ENCODE measurements at places on chromosomes 6 and 20.

GRCh38 chr6:107444277-107444676 is 15.1 kb downstream of the PDSS2 start:
- DNase-seq = no peak

DNA sequence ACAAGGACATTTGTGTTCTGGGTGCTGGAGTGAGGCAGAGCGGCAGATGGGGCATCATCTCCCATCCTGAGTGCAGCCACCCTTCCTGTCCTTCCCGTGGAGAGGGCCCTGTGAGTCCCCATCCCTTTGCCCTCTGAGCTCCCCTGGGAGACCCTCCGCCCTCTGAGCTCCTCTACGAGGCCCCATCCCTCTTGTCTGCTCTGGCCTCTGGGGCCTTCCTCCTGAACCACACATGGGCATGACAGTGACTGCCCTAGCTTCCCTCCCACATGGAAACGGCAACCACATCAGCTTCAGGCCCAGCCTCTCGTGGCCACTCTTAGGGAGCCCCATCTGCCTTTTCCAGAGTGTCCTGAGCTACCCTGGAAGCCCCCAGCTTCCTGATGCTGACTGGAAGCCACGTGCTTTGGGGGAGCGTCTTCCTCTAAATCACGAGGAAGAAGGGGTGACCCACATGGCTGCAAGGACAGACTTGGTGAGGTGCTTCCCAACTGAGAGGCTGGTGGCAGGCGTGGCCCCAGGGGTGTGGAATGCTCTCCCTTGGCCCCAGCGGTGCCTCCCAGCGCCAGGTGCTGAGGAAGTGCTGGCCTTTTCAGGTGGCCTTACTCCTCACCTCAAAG is 52.6 kb downstream of the GINS1 start:
- no peak for DNase-seq

DNA sequence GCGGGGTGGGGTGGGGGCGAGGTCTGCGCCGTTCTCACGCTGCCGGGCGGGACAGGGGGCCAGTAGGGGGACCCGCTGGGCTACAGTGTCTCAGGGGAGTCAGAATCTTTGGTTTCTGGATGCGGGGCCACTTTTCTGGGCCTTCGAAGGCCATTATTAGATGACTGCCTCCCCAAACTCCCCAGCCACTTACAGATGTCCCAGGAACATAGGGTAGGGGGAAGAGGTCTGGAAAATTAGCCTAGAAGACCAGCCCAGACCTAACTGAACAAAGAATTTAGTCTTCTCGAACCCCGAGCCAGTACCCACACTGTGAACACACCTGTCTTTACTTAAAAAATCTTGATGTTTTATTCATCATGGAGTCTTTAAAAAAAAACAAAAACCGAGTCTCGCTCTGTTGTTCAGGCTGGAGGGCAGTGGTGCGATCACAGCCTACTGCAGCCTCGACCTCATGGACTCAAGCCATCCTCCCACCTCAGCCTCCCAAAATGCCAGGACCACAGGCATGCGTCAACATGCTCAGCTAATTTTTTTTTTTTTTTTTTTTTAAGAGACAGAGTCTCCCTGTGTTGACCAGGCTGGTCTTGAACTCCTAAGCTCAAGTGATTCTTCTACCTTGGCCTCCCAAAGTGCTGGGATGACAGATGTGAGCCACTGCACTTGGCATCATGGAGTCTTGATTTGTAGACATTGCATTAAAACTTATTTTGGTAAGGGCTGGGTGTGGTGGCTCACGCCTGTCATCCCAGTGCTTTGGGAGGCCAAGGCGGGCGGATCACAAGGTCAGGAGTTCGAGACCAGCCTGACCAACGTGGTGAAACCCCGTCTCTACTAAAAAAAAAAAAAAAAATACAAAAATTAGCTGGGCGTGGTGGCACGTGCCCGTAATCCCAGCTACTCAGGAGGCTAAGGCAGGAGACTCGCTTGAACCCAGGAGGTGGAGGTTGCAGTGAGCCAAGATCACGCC is 3.3 kb upstream of the SLC29A1 start:
- no peak for DNase-seq

DNA sequence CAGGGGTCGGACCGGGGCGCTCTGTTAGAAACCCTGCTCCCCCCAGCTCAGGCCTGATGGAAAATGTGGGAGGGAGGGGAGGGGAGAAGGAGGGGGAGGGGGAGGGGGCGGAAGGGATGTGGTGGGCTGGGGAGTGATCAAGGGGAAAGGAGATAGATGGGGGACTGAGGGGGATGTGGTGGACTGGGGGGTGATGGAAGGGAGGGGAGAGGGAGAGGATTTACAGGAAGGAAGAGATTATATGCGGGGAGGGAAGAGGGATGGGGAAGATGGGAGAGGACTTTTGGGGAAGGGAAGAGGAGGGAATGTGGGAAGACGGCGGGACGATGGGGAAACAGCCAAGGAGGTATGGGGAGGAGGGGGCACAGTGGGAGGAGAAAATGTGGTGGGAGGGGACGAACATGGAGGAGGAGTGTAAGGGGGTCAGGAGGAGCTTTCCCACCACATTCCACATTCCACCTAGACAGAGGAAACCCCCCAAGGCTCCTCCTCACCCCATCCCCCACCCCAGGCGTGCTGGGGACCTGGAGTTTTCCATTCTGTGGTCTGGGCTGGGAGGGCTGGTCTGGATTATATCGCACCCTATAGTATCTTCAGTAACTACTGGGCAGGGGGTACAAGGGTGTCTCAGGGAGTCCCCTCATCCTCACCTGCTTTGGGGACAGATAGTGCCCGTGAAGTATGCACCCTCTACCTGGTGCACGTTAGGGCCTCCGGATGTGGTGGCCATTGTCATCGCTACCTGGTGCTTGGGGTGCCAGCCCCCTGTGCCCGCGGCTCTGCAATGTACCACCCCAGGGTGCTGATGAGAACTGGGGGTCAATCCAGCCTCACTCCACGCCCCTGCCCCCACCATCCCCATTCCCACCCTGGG is 578 bp upstream of the PTGIS start:
- no peak for DNase-seq

DNA sequence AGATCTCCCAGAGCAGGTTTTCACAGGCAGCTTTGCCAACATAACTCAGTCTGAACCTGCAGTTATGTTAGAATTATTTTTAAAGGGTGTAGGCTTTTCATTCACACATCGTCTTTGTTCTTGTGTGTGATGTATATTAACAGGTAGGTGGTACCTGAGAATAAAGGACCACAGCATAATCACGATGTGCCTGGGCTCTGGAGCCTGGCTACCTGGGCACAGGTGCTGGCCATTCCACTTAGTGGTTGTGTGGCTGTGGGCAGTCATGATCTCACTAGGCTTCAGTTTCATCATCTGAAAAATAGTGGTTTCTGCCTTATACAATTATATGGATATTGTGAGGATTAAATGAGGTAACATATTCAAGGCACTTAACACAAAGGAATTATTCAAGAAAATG is 6.4 kb downstream of the CD109 start:
- DNase-seq = no peak

DNA sequence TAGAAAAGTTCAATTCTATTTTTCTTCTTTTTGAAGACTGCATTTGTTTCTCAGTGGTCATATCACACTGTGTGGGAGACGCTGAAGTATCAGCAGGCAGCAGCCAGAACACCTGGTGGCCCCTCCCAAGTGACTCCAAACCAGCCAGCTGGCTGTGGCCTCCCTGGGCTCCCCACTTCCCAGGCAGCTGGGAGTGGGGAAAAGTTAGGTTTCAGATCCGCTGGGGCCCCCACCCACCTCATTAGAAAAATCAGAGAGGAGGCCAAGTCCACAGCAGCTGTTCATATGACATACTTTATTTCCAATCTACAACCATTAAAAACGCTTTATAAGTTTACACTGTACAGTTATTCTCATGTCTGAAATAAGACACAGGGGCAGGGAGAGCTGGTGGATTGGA is 3.6 kb upstream of the DSN1 start:
- no peak for DNase-seq
